Spleen (tissue), 13 donors: ENCODE measurements at places on chromosomes 6 and 20. TPM values are rescaled to one million over a fixed set of nuclear protein-coding genes. Genes with fewer than 3 reads are reported as not detected.

The CST5 gene
- total RNA-seq, result not detected

The ASIP gene
- not detected for total RNA-seq

The FHL5 gene
- 3.4 TPM for total RNA-seq

The SOX4 gene
- total RNA-seq, result 4.9 TPM

The ADAM33 gene
- total RNA-seq, result 6.8 TPM

The RRAGD gene
- 11.0 TPM for total RNA-seq

The KIAA0408 gene
- 2.5 TPM for total RNA-seq

The ZMYND8 gene
- 43.7 TPM for total RNA-seq

The LAMA2 gene
- total RNA-seq, result 25.3 TPM

The LY6G6D gene
- not detected for total RNA-seq

The YWHAB gene
- 237 TPM for total RNA-seq

The TPD52L1 gene
- 7.9 TPM for total RNA-seq
